ENCODE measurements at places on chromosomes 1 and 21. TPM values are rescaled to one million over a fixed set of nuclear protein-coding genes. Genes with fewer than 3 reads are reported as not detected.

Gene DYNLT4
- 0.49 TPM for total RNA-seq

Gene IL20
- not detected for total RNA-seq

Gene CLEC20A
- 3.2 TPM for total RNA-seq

- DNase-seq: no peak
Observed at GRCh38 chr1:223401873-223402789, 8.9 kb downstream of the CCDC185 start.

DNA sequence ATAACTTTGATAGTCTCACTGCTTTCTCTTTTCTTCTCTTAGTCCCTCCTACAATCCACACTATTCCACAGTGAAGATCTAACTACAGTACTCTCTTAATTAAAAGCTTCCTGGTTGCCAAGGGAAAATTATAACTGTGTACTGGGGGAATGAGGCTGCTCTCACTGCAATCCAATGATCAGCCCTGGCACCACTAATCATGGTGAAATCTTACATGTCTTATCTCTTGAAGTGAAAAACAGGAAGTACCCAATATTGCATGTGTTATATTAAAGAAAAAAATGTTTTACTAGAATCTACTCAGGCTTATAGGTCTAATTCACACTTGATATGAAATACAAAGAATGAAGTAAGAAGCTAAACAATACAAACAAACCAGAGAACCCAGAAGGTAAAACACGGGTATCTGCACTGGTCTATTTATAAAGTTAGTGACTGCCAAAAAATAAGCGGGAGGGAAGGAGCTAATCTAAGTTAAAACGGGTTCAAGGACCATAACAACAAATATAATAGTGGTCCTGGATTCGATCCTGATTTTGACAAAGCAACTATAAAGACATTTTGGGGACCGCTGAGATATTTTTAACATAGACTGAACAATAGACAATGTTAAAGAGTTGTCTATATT lies 57.5 kb downstream of the RGS2 start:
- no peak for DNase-seq

- DNase-seq: no peak
Observed at GRCh38 chr1:234469376-234469775, 9.6 kb downstream of the TARBP1 start.

DNA sequence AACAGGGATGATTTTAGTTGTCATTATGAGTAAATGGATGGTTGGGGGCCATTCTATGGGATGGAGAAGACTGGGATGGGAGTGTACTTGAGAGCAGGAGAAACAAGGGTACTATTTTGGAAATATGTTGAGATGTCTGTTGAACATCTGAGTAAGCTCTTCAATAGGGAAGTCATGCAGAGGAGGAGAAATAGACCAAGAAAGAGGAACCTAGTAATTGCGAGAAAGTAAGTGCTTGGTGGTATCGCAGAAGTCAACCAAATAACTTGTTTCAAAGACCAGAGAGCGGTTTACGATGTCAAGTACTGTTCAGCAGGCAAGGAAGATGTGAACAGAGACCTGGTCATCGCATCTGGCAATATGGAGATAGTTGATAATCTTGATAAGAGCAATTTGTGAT lies 22.4 kb upstream of the CHRM3 start:
- no peak for DNase-seq

GRCh38 chr1:8603220-8603616 lies 214.2 kb downstream of the RERE start:
- DNase-seq: no peak

DNA sequence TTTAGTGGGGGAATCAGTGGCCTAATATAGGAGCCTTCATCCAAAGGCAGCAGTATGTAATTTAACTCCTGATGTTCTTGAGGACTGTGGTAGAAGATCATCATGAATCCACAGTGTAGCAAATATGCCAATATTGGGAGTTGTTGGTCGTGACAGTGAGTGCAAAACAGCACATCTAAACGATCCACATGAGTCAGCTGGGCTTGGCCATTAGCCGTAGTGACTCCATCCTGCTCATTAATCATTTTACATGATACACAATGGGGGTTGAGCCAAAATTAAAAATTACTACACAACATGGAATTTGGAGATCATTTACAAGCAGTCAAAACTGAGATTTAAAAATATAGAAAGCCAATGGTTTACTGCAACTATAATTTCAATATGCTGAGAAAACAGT lies 653.9 kb upstream of the CAMK1G start:
- DNase-seq: no peak

DNA sequence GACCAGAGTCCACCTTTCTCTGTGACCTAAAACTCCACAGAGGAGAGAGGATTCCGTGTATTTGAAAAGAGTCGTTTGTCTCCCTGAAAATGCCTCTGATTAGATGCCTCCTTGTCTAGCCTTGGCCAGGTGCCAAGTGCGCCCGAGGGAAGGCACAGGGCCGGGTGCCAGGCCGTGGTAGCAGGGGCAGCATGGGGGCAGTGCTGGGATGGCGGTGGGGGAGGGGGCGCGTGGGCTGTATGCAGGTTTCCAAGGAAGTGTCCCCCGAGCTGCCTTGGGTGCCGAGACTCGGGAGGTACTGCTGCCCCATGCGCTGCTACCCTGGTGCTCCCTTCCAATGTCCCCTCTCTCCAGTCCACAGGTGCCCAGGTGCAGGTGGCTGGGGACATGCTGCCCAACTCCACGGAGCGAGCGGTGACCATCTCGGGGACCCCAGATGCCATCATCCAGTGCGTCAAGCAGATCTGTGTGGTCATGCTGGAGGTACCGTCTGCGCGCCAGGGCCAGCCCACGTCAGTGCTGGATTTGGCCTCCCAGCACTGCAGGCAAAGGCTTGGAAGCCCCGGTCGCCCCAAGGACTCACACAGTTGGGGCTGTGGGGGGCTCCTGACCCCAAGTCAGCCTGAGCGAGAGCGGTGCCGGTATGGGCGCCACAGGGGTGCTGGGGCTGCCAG lies 70.9 kb upstream of the COL6A1 start:
- DNase-seq: no peak

Data from sciatic nerve (tissue), 2 donors.